ENCODE measurements at places on chromosomes 6 and 20.

DNA sequence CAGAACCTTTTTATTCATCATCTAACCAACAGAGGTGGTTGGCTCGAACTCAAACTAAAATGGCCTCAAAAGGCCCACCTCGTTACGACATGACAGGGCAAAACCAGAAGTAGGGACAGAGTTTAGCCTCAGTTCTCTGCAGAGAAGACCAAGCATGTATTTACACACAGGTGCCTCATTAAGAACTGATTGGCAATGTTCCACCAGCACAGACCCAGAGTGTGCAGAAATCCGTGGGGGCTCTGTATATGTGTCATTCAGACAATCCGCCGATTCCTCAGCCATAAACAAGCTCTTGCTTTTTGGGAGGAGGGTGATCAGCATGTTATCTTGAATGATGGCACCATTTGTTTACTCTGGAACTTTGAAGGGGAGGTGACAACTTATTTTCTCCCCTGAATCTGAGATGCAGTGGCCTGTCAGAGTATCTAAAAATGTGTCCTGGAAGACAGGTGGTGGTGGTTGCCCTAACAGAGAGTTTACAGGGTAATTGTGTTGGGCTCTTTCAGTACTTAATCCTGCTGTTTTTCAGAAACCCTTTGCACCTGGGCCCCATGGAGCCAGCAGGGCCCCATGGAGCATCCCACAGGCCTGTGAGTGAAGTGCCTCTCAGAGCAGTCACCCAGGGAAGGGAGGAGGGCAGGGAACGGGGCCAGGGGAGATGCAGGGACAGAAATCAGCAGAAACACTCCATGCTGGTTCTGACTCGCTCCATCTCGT, 29.1 kb upstream of the C20orf203 start:
- no peak for DNase-seq

DNA sequence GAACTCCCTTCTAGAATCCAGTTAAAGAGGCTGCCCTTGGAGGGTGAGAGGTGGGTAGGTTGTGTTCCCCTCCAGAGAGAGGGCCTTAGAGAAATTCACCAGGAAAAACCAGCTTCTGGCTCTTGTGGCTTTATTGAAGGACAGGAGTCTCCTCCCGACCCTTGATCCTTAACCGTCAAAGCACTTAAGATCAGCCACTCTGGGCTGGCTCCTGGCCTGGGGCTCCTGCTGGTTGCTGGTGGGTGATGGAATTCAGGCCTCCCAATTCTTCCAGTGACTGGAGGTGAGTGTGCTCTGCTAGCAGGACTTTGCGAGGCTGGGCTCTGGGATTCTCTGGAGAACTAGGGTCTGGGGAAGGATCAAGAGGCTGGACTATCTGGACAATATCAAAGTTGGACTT, 75.6 kb upstream of the LGSN start:
- no peak for DNase-seq

GRCh38 chr20:2729251-2729713, 36.7 kb downstream of the EBF4 start:
- DNase-seq, result no peak

DNA sequence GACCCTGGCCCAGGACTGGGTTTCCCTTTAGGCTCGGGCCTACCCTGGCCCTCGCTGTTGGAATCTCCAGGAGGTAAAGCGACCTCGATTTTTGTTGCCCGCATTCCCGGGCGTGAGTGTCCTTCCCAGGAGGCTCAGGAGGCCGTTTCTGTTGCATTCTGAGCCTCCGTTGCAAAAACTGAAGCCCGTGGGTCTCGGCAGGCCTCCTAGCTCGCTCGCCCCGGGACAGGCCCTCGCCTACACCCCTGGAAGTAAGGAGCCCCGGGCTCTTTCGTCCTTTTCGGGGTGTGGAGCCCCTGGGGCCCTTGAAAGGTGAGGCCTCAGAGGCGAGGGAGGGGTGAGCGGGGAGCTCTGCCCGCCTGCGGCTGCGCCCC, 2.3 kb downstream of the NR2E1 start:
- DNase-seq, result no peak

DNA sequence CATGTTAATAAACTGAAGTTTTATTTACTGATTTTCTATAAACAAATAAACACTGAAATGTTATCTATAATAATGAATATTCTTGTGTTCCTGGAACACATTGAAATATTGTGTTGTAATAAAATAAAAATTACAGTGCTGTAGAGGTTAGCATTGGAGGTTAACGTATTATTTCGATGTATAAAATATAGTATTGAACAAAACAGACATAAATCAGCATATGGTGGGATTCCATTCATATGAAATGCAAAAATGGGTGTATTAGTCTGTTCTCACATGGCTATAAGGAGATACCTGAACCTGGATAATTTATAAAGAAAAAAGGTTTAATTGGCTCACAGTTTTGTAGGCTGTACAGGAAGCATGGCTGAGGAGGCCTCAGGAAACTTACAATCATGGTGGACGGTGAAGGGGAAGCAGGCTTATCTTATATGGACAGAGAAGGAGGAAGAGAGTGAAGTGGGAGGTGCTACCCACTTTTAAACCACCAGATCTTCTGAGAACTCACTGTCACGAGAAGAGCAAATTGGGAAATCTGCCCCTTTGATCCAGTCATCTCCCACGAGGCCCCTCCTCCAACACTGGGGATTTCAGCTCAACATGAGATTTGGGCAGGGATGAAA, 24.6 kb upstream of the BMP6 start:
- no peak for DNase-seq

DNA sequence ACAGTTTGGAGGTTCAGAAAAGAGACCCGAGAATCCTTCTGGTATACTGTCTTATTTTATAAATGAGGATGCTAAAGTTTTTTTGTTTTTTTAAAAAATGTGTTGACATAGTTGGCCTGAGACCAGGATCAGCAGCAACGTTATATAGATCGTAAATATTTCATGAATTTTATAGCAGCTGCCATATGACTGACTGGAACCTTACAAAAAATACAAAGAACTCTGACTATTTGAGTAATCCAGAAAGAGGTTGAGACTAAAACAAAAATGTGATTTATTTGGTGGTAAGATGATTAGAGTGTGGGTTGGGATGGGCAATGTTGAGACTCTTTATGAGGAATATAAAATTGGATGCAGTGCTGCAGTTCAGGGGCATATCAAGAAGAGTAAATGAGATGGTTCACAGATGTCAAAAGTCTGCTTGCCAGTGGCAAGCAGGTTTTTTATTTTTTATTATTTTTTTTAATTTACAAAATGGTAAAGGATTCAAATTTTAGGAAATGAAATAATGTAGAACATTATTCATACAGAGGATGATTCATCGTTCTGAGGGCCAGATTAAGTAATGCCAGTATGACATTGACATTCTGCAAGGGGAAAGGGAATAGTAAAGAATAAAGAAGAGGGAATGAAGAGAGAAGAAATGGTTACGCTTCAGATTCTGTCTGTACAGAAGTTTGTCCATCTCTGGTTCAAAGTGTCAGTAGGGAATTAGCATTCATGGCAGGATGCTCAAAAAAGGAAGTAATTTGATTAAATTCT, 58.5 kb downstream of the SCAF8 start:
- DNase-seq, result no peak

- DNase-seq, result no peak
Measured at GRCh38 chr6:47349931-47350330, 40.2 kb upstream of the TNFRSF21 start.
